Activated CD8-positive, alpha-beta T cell treated with anti-CD3 and anti-CD28 coated beads, Interleukin-2, amount 10 ng/mL, durations not matched to agents 7 days and 5 days (primary cell): ENCODE measurements at places on chromosomes 2 and 18.
A peak's percentile ranks its signal among the peaks of the same experiment; 100 is the strongest.

DNA sequence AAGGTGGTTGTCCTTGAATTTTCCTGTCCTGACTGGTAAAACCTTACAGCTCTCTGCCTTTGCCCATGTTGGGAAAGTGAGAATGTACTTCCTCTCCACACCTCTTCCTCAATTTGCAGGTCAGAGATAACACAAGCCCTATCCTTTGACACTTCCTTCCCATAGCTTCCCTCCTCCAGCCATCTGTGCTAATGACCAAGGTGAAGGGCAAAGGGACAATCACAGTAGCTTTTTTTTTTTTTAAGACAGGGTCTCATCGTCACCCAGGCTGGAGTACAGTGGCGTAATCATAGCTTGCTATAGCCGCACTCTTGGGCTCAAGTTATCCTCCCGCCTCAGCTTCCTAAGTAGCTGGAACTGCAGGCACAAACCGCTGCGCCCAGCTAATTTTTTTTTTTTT, 24.3 kb upstream of the STPG4 start:
- DNase-seq = no peak

GRCh38 chr18:66616523-66616983, 12.7 kb upstream of the CDH19 start:
- no peak for DNase-seq

DNA sequence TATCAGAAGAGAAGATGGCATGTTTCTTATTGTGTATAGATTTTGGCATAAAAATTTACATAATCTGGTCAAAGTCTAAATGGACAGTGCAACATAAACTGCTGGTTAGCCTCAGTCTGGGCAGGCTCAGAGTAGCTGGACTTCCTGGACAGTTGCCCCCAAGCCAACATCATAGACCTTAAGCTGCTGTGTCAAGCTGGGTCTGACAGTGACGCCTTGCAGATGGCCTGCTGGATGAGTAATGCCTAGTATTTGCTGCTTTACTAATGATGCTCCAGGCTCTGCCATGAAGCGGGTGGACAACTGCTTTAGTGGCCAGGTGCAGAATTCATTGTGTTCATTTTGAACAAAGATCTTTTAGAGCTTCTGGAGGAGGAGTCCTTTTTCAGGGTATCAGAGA, 603.7 kb upstream of the ZEB2 start:
- DNase-seq = no peak

GRCh38 chr2:195044801-195045200, 612.2 kb upstream of the SLC39A10 start:
- no peak for DNase-seq

- peak; percentile 28 for DNase-seq
These were observed 25.1 kb downstream of the ASXL2 start for GRCh38 chr2:25853038-25853638.

GRCh38 chr2:96733931-96734330, 5.9 kb downstream of the LMAN2L start:
- no peak for DNase-seq

DNA sequence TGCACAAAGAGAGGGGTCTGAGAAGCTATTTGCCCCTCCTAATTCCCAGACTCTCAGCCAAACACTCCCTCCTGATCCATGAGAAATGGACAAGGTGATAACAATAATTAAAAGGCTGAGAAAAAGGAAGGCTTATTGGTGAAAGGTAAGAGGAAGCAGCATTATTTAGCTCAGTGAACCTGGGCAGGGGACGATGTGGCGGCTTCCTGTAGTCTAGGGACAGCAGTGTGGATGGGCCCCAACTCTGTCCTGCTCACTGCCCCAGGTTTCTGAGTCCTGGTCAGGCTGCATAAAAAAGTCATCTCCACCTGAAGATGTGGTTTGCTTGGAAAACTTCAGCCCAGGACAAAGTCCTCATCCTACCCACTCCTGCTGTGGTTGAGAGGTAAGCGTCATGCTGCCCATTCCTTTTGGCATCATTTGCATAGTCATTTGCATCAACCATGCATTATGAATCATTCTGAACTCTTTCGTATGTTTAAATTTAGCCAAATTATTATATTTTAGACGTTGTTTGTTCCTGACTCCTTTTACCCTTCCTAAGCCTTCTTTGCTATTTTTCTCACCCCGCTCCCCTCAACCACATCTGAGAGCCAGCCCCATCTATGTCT, 126.8 kb downstream of the CLIP4 start:
- no peak for DNase-seq

GRCh38 chr18:75745147-75745546, 317.6 kb upstream of the SMIM21 start:
- no peak for DNase-seq

DNA sequence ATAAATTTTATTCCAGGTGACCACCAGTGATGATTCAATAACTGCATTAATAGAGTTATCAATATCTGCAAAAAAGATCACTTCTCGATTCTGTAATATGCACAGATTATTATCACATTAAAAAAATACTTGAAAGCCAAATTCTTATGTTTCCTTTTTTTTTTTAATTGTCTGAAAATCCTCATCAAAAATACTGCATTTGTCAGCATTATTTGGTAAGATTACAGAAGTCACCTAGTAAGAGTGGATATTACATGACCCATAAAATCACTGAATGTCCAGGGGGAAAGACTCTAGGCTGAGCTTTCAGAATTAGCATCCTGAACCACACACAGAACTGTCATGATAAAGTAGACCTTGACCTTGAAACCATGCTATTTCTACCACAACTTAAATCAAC, 617.2 kb upstream of the CDH7 start:
- DNase-seq = no peak

DNA sequence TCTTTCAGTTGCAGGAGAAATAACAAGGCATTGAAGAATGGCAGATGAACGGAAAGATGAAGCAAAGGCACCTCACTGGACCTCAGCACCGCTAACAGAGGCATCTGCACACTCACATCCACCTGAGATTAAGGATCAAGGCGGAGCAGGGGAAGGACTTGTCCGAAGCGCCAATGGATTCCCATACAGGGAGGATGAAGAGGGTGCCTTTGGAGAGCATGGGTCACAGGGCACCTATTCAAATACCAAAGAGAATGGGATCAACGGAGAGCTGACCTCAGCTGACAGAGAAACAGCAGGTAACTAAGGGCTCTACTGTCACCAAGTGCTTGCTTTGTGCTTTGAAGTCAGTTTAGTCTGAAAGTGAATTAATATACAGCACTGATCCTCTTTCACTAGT, 118.5 kb upstream of the UNC80 start:
- no peak for DNase-seq

GRCh38 chr18:44098551-44099098, 582.1 kb upstream of the SETBP1 start:
- no peak for DNase-seq

GRCh38 chr2:54649633-54650032, 73.8 kb upstream of the EML6 start:
- no peak for DNase-seq

DNA sequence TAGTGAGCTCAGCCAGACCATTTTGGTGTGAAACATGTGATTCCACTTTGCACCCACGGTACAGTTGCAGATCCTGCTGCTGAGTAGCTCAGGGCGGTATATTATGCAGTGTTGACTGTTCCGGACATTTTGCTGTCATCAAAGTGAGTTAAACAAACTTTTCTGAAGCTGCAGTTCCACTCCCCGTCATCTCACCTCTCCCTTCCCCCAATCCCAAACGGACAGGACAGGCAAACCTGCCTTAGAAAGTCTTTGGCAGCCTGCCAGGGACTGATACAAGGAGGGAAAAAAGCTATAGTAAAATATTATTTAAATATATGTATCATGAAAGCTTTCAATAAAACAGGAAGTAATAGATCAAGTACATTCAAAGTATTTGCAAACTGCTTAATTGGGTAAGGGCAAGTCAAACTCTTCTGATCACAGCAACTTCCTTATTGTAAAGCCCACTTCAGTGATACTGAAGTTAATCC, 35.5 kb upstream of the SP5 start:
- no peak for DNase-seq

DNA sequence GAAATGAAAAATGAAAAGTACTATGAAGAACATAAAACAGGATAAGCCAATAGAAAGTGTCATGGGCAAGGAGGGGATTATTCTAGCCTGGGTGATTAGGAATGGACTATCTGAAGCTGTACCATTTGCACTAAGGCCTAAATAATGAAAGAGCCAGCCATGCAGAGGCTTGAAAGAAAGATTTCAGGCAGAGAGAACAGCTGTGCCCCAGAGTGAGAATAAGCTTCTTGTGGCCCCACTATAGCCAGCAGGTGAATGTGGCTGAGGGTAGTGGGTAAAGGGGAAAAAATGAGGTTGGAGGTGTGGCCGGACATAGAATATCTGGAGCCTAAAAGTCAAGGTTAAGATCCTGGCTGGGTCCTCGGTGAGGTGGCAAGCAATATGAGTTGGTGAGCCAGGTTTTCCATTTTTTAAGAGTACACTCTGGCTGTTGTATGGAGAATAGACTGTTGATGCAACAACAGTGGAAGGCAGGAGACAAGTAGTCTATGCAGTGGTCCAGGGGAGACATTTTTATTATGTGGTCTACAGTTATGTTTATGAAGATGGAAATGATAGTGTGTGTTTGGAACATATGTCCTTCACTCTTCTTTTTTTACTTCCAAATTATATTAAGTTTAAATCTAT, 135.2 kb upstream of the SETBP1 start:
- no peak for DNase-seq

- no peak for DNase-seq
These were observed 58.1 kb downstream of the COA5 start for GRCh38 chr2:98550165-98550564.

DNA sequence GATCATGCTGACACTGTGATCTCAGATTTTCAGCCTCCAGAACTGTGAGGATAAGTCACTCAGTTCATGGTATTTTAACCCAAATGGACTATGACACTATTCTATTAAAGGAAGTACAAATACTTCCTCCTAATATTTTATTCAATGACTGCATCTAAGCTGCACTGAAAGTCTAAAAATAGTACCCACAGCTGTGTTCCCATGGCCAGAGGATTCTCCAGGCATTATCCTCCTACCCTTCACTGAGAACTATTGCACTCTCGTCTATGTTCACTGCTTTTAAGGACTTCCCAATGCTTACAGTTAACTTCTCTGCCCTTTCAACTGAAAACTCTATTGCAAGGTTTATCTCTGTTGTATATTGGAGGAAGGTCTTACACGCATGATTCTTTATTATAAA, 15.2 kb downstream of the LRATD1 start:
- DNase-seq = no peak

DNA sequence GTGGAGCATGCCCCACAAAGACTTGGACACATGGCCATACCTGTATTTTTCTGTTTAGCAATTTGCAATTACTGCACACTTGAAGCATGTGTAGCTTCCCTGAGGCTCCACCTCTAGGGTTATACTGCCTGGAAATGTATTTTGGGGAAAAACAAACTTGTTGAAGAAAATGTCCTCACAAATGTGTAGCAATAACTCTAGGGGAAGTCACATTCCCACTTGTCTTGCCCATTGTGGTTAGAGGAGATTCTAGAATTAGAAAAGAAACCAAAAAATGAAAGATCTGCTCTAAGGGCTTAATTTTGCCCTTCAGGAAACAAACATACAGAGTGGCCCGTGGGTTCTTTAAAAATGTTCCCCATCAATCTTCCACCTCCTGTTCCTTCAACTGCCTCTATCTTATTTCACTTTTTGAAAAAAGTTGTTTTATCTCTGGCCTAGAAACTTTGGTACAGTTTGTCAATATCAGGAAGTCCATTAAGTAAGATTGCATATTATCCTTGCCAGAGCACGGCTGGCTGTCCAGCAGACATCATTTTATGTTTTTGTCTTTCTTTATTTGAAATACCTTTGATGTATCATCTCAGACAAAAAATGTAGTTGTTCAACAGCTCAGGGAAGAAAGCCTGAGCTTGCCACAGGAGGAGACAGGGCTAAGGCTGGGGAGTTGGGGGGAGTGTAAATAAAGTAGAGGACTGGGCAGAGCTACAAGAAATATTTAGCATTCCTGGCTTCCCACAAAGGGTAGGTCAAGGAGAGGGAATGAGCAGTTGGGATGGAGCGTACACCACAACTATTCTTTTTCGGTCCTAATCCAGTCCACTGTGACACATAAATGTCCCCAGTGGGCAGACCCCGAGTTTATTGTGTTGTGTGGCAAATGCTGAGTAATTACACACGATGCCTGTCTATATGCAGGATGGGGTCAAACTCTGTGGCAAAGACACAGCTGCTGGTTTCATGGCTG, 96.8 kb upstream of the CDC42EP3 start:
- no peak for DNase-seq

- no peak for DNase-seq
These were observed 14.7 kb downstream of the PID1 start for GRCh38 chr2:229256376-229256775.

DNA sequence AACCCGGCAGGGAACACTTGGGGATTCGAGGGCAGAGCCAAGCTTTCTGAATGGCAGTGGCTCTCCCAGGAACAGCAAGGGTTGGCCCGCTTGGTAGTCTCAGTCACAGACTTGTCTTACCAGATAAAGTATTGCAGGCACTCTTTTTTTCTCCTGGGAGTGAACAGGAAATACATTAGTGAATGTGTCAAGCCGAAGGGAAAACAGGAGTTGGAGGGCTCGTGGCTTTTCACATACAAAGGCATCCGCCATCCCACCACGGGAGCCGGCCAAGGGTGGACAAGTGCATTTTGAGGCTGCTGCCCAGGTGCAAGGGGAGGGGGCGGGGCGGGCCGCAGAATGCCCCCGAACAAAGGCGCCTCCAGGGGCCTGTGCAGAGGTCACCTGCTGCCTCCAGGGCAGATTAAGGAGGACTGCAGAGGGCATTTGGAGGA, 163.3 kb upstream of the SIX3 start:
- DNase-seq = no peak

DNA sequence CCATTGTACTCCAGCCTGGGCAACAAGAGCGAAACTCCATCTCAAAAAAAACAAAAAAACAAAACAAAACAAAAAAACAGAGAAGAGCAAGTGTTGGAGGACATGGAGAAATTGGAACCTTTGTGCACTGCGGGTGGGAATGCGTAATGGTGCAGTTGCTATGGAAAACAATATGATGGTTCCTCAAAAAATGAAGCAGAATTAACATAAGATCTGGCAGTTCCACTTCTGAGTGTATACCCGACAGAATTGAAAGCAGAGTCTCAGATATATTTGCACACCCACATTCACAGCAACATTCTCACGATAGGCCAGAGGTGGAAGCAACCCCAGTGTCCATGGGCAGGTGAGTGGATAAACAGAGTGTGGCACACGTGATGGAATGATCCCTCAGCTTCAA, 11.0 kb upstream of the RALB start:
- DNase-seq = no peak

DNA sequence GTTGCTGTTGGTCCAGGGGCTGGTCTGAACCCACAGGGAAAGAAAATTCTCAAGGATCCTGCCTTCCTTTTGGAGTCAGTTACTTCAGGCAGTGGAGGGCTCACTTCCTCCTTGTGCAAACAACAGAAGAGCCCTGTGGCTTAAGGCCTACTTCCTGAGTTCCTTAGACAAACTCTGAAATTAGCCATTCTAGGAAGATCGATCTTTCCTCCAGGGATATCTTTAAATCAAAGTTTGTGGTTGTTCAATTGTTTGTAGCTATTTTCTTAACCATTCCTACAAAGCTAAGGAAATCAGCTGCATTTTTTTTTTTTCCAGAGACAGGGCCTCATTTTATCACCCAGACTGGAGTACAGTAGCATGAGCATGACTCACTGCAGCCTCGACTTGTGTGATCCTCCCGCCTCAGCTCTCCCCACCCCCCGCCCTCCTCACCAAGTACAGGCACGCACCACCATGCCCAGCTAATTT, 156.0 kb downstream of the TANC1 start:
- DNase-seq = no peak

GRCh38 chr18:37122877-37123276, 293.9 kb downstream of the KIAA1328 start:
- DNase-seq = no peak

GRCh38 chr18:9941103-9941502, 27.3 kb downstream of the VAPA start:
- no peak for DNase-seq
